ENCODE measurements at places on chromosomes 7 and 10.
A peak's percentile ranks its signal among the peaks of the same experiment; 100 is the strongest.

- no peak for DNase-seq
These were observed 1.6 kb downstream of the INHBA start for GRCh38 chr7:41701068-41701941.

DNA sequence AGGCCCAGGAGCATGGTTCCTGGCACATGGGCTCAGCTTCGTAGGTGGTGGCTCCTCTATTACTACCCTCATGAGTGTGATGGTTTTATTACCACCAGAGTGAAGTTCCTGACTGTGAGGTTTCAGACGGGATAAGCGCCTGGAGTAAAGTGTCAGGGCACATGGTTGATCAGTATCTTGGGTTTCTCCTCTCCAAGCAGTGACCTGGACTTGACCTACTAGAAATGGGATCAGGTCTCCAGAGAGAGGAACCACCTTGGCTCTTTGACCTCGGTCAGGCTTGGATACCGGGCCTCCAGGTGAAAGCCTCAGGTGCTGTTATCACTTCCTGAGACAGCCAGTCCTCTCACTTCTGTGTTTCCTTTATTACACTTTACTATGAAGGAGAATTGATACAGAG lies 67.7 kb downstream of the GRK5 start:
- DNase-seq = no peak

GRCh38 chr7:155824227-155824886 lies 12.1 kb upstream of the SHH start:
- DNase-seq = no peak

- no peak for DNase-seq
These were observed 62.2 kb downstream of the DIP2C start for GRCh38 chr10:627032-627992.

GRCh38 chr7:136957391-136957790 lies 88.9 kb downstream of the CHRM2 start:
- no peak for DNase-seq

DNA sequence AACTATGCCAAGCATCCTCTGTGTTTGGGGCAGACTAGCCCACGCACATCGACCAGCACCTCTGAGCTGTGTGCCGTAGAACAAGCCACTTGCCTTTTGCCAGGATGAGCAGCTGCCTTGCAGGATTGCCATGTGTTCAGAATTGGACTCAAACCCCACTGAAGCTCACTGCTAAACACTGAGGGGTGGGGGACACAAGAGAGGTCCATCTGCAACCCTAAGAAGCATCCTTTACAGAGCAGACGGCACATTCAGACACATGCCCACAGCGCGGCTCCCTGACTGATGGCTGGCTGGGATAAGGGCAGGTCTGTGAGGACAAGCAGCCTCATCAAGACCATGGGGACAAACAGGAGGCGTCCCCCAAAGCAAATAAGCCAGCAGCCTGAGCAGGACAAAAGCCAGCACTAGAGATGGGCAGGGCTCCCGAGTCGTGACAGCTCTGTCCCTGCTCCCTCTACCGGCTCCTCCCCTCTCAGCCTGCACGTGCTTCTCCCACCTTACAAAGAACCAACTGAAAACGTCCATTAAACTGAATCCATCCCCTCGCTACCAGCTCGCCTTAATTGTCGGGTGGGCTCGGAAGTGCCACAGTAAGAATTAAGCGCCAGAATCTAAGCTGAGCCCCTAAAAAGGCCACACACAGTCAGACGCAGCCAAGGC lies 114.2 kb downstream of the PRKAG2 start:
- DNase-seq = no peak

DNA sequence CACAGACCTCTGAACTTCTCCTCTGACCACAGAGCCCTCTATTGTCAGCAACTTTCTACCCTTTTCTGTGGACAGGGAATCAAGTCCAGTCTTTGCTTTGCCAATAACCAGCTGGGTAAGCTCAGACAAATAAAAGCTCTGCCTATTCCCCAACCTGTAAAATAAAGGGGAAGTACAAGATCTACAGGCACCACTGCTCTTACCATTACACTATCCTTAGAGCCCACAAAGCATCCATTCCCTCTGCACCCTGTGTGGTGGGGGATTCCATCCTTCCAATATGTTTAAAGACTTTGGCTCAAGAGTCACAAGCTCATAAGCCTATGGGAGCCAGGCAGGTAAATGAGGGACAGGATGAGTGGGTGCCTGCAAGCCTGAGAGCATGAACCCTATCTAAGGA lies 88.2 kb downstream of the PARD3 start:
- DNase-seq = no peak

- no peak for DNase-seq
These were observed 73.6 kb downstream of the RELN start for GRCh38 chr7:103915680-103916357.

- DNase-seq = no peak
These were observed 179.2 kb downstream of the ST7 start for GRCh38 chr7:117132321-117133120.

DNA sequence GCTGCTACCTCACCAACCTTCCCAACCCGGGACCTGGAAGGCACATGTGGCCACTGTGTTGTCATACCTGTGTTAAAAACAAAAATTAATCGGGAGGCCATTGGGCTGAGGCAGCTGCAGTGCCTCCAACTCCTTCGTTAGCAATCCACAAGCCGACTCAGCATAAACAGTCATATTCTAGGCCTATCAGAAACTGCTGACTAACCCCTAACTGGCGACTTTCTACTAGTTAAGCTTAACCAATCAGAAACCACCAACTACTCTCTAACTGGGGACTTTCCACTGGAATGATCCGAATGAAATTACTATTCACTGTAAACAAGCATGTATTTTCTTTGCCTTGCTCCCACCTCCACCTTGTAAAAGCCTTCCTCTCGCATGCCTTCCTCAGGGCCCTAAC lies 14.1 kb upstream of the TMEM72 start:
- no peak for DNase-seq

DNA sequence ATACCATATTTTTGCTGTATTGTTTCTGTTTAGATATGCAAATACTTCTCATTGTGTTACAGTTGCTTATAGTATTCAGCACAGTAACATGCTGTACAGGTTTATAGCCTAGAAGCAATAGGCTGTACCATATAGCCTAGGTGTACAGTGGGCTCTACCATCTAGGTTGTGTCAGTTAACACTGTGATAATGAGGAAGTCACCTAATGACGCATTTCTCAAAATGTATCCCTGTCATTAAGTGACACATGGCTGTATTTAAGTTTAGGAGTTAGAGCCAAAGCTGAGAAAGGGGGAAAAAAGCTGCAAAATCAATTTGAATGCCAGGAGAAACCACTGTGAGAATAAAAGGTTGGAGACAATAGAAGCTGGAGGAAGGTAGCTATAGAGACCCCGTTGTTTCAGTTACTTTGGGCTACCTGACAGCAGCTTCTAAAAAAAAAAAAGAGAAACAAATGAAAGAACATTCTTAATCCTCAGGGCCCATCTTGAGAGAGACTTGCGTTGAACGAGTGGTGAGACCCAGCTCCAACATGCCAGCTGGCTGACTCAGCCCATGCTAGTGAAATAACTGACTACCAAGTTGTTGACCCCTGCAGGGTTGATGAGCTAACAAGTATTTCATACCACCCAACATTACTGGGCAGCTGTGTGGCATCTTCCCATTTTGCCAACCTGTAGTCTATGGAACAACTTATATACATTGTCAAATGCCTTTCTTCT lies 8.7 kb downstream of the STARD3NL start:
- DNase-seq = no peak

- no peak for DNase-seq
These were observed 4.4 kb upstream of the SMIM30 start for GRCh38 chr7:113122744-113123143.

GRCh38 chr7:138002096-138002827 lies 376 bp upstream of the CREB3L2 start:
- DNase-seq = peak; percentile 99

- DNase-seq = no peak
These were observed 57.8 kb downstream of the ZRANB1 start for GRCh38 chr10:124999433-125000365.

DNA sequence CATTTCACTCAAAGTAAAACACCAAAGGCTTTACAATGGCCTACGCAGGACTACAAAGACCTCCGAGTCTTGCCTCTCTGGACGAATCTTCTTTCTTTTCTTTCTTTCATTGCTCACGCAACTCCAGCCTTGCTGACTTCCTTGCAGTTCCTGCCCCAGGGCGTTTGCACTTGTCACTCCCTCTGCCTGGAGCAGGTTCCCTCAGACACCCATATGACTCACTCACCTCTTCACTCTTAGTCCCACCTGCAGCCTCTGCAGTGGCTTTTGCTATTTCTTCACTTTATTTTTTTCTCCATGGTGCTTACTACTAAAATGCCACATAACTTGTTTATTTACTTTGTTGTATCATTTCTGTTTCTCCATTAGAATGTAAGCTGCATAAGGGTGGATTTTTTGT lies 33.1 kb downstream of the GHRHR start:
- DNase-seq = no peak

GRCh38 chr10:103792547-103792946 lies 62.8 kb downstream of the SH3PXD2A start:
- DNase-seq = no peak

- no peak for DNase-seq
These were observed 269.1 kb downstream of the ZMYND11 start for GRCh38 chr10:404346-404745.

DNA sequence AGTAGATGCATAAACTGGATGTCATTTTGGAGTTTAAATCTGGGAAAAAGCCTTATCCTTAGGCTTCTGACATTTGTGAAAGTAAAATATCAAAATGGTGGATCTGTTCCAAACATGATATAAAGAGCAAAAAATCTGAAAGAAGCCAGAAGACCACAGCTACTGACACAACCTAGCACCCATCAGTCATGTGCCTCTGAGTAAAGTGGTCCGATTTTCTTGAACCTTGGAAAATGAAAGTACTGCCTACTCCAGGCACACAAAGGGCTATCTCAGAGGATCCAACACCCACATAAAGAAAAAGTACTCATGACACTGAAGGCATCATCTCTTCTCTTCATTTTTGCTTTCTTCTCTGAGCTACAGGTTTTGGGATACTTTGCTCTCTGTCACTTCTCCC lies 150.7 kb downstream of the KMT2E start:
- no peak for DNase-seq

GRCh38 chr10:110523736-110524135 lies 26.0 kb downstream of the DUSP5 start:
- DNase-seq = no peak

DNA sequence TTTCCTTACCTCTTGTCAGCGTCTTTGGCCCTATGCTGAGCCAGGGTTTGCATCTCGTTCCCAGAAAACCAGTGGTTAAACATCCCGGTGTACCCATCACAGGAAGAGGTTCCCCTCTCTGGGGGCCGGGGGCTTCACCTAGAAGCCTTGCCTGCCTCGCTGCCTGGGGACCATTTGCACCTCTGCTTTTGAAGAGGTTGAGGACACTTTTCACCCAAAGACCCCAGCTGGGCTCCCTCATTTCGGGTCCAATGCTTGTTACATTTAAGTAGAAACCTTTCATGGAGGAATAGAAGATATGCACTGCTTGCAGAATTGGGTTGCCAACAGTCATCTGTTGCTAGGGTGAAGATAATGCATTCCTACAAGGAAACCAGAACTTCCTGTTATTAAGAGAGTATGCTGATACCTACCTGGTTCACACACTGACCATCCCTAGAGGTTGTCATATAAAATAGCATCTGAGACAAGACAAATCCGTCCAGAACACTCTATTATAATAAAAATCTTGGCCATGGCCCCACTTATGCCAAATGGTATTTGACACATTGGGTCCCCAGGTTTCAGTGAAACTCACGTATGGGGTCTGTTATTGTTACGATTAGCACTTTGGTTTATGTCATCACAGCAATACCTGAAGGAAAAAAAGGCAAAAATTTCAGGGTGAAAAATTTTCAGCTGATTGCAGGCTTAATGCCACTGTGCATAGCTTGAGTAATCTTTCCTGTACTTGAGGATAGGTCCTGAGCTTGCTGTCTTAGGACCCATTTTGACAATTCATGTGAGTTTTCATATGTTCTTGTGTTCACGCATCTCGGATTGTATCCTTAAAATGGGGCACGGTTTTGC lies 917 bp downstream of the ZNF365 start:
- DNase-seq = no peak

- DNase-seq = no peak
These were observed 49.0 kb upstream of the FRMD4A start for GRCh38 chr10:14379556-14380280.

GRCh38 chr10:53135897-53136253 lies 363.3 kb upstream of the MBL2 start:
- no peak for DNase-seq

DNA sequence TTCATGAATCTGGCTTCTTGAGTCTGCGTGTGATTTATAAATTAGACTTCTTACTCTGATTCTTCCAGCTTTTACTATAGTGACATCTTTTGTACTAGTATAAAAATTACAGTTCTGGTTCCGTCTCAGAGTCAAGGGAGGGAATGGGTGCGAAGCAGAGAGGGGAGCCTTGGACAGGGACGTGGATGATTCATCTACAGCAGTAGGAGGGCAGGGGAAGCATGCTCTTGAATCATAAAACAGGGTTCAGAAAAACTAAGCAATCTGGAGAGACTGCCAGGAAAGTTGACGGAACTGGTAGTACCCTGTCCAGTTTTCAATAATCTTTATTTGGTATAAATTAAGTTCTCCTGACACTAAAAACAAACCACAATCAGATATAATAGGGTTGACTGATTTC lies 58.1 kb downstream of the ITGA8 start:
- no peak for DNase-seq

DNA sequence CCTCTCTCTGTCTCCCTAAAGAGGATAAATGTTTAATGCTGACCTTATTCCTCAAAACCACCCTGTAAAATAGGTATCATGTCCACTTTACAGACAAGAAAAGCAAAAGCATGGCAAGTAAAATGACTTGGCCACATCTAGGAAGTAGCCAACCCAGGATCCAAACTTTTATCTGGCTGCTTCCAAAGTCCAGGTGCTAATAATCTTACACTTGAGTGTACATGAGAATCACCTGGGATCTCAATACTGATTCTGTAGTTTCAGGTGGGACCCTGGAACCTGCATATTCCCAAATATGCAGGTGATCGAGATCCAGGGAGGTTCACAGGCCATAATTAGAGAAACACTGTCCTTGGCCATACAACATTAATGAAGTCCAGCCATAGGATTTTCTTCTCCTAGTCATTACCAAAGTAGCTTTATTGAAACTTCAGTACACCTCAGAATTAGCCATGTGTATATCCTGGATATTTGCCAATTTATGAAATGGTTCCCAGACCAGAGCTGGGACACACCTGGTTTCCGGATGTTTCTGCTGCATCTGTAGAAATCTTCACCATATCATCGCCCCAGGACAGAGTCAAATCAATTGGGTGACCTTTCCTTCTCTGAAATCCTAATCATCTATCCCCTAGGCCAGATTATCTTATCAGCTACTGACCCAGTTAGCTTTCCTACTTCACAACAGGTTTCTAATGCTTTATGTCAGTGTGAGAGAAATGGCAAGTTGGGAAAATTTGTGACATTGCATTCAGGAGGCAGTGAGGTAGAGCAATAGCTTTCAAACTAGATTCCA lies 119.1 kb upstream of the KMT2E start:
- no peak for DNase-seq

GRCh38 chr10:22976534-22976933 lies 48.7 kb downstream of the ARMC3 start:
- no peak for DNase-seq

Data from NCI-H2081 treated with DMSO at 0.1 percent for 48 hours (cell line).